NCI-H2081 (cell line): ENCODE measurements at places on chromosomes 1 and 21.

DNA sequence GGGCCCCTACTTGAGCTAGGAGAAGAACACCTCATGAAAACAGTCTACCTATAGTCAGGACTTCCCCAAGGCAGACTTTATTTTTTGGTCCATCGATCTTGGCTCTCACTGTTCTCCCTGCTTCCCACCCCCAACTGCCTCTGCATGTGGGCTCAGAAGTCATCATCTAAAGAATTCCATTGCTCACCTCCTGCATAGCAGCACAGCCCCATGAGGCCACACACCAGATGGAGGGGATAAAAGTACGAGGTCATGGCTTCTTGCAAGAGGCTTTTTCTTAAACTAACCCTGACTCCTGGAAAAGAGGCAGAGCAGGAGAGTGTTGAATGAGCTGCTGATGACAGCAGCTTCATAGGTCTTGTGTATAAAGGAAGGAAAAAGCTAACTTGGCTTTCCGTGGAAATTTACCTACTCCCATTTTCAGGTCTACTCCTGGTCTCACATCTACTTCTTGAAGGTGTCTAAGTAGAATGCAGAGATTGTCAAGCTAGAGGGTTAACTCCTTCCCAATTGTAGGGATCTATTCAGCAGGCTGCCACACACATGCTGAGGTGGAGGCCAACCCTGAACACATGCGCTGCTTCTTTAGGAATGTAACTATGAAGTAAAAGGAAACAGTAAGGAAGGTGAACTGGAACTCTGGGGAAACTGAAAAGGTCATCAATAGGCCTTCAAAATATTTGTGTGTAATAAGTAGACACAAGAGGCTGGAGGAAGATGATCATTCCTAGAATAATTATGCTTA is 18.7 kb downstream of the WNT2B start:
- no peak for DNase-seq

- DNase-seq, result peak; percentile 6
Measured at GRCh38 chr1:100866041-100866900, 28.4 kb downstream of the EXTL2 start.

DNA sequence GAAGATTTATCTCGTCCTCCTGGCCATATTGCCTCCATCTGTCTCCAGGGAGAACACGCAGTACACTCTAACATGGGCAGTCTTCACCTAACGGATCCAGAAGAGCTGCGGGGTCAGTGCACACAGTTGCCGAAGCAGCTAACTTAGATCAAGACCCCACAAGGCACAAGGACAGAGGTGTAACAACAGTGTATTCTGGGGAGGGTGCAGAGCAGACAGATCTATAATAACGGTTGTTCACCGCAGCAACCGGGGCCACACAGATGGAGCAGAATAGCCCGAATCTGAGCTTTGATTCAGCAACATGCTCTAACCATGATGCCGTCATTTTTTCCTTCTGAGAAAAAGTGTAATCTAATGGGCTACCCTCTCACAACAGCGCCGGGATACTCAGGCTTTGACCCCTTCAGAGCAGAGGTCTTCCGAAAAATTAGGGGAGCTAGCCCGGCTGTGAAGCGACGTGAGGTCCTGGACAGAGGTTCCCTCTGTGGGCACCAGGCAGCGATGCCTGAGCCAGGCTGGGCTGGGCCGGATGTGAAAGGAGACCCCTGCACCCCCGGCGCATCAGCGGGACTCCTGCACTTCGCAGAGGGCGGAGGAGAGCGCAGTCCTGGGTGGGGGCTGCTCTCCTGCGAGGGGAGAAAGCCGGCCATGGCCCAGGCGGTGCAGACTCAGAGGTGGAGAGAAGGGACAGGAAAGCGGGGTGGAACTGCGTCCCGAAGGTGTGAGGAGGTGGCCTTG is 57.5 kb downstream of the BCL9 start:
- DNase-seq, result no peak

DNA sequence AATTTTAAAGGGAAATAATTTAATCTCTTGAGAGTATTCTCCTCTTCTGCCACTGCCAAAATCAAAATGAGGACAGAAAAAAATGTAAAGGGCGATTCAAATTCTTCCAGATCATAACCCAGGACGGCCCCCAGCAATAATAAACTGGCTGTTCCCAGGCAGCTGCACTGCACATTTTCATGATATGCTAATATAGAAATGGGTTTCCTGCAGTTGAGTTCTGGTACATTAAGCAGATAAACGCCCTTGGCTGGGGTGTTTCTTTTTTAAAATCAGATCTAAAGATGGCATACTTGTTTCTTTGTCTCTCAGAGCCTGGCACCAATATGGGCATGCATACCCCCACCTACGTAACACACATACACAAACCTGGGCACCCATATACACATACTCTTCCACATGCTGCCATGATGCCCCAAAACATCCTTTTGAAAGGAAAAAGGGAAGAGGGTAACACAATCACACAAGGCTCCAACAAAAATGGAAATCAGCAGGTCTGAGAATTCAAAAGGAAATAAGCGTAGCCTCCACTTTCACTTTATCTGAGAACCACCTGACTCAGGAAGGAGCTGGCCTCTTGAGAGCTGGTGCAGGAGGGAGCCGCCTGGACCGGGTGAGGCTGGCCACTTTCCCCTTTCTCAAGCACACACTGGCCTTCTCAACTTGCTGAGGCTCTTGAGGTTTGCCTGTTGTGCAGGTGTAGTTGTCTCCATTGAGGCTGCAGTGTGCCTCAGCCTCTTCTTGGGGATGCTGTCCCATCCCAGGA is 653.4 kb downstream of the KIF26B start:
- DNase-seq, result no peak

DNA sequence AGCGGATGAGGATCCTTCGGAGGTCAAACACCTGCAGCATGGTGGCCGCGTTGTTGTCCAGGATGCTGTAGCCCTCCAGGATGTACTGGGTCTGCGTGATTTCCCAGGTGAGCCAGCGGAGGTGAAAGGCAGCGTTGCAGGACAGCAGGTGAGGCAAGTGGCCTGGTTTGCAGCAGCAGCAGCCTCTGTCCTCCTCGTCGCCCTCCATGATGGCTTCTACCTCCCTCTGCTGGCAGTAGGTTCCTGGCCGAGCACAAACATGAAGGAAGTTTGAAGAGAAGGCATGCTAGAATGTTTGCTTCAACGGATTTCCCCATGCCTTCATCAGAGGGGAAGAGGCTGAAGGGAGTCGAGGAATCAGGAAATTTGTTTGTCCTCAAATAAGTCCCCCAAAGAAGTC is 74.7 kb downstream of the NTPCR start:
- no peak for DNase-seq

- no peak for DNase-seq
Measured at GRCh38 chr1:70358921-70359564, 4.5 kb upstream of the ANKRD13C start.

DNA sequence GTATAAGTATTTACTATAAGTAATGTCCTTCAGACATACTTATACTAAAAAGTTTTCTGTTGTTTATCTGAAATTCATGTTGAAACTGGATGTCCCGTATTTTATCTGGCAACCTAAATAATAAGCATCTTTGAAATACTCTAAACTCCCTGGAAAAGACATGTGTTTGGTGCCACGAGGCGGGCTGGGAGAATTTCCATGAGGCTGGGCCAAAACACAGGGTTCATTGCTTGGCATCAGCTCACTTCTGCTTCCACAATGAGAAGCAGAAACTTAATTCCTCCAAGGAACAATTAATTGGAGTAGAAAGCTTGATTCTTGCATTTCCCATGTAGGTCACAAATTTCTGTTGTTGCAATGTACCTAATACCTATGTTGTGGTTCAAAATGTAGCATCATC is 110.2 kb downstream of the PSMG1 start:
- no peak for DNase-seq

GRCh38 chr1:206032380-206033140 is 8.9 kb upstream of the CTSE start:
- no peak for DNase-seq

GRCh38 chr1:22255341-22256212 is 112.7 kb upstream of the WNT4 start:
- no peak for DNase-seq

DNA sequence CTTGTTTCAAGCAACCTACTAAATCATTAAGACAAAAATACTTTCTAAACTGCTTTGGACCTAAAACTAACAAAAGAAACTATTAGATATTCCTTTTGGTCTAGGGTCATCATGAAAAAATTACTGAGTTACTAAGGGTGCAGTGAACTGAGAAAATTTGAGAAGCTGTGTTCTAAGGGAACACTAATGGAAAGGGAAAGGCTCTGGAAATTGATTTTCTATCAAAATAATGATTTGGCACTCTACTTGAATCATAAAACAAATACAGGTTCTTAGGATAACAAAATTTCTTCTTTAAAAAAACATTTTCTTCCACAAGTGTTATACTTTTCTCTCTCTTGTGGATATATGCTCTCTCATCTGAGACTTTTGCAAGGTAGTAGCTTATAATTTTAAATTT is 213.5 kb downstream of the DNAH14 start:
- no peak for DNase-seq

DNA sequence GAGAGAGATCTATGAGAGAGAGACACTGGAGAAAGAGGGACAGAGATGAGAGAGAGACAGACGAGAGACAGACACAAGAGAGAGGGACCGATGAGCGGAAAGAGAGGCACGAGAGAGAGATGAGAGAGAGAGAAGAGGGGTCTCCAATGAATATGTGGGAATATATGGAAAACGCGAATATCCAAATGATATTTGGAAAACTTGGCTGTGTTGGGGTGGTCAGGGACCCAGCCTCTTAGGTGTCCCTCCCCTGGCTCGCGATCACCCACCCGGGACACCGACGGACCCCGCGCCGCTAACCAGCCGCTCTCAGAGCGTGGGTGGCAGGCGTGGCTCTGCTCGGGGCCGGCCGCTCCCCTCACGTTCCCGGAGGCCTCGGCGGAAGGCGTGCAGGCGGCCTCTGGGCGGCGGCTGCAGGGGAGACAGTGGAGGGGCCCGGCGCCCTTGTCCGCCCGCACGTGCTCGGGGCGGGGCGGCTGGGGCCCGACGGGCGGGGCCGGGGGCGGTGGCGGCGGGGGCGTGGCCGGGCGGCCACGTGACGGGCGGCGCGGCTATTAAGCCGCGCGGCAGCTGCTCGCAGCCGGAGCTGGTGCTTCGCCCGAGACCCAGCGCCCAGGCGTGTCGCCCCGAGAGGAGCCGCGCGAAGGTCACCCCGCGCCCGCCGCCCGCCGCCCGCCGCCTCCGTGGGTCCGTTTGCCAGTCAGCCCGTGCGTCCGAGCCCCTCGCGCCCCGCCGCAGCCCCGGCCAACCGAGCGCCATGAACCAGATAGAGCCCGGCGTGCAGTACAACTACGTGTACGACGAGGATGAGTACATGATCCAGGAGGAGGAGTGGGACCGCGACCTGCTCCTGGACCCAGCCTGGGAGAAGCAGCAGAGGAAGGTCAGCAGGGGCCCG is at the start of gene ACTN2:
Gene ACTN2 (plus strand): TSS at position 583 of the 898 bp plus-strand sequence. CDS start 175 bp downstream, at position 758.
- DNase-seq, result peak; percentile 86

GRCh38 chr1:1470626-1471388 is 758 bp upstream of the ATAD3B start:
- no peak for DNase-seq

DNA sequence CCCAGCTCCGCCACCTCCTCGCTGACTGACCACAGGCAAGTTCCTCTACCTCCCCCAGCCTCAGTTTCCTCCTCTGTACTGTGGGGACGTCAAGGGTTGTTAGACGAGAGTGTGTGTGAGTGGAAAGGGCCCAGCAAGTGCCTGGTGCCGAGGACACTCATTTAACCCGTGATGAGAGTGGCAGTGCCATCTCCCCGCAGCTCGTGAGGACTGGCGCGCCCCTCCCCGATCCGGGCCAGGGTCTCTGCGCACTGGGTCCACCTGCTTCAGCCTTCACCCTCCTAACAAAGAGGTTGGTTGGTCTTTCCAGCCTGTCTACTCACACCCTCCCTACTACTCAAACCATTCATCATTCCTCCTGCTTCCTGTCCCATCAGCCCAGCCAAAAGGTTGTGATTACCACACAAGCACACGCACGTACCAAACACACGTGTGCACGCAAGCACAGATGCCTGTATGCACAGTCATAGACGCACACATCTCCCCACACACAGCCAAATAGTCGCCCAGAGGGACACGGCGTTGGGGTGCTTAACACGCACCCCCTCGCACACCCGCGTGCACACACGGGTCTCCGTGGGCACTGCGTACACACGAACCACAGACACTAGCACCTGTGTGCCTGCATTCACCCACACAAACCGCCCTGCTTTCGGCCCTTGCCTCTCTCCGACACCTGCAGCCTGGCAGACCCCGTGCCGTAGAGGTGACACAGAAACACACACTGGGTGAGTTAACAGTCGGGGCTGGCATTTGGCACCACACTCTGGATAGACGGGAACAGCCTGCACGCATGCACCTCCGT is 39.3 kb downstream of the TAS1R2 start:
- no peak for DNase-seq

DNA sequence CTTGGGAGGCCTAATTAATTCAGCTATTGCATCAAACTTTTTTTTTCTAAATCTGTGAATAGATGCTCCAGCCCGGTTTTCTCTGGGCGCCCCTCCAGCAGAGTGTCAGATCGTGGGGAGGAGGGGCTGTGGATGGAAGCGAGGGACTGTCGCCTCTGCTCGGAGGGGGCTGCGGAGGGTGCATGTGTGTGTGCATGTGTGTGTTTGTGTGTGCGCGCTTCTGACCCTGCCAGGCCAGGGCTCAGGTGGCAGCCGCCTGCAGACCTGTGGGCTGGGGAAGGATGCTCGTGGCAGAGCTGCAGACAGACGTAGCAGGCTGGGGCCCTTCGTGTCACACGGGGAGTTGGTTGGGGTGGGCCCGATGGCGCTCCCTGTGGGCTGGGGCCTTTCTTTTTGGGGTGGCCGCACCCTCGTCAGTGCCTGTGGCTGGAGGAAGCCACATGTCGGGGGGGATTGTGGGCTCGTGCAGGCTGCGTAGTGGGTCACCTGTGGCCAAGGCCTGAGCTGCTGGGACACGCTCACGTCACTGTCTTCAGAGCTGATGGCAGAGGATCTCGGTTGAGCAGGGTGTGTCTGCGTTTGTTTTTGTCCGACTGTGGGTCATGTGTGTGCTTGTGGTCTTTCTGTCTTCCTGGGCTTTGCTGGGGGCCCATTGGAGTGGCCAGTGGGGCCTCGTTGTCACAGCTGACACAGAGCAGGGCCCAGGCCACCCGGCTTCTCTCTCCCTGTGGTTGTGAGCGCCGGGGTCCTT is 2.8 kb downstream of the SKI start:
- DNase-seq, result no peak

DNA sequence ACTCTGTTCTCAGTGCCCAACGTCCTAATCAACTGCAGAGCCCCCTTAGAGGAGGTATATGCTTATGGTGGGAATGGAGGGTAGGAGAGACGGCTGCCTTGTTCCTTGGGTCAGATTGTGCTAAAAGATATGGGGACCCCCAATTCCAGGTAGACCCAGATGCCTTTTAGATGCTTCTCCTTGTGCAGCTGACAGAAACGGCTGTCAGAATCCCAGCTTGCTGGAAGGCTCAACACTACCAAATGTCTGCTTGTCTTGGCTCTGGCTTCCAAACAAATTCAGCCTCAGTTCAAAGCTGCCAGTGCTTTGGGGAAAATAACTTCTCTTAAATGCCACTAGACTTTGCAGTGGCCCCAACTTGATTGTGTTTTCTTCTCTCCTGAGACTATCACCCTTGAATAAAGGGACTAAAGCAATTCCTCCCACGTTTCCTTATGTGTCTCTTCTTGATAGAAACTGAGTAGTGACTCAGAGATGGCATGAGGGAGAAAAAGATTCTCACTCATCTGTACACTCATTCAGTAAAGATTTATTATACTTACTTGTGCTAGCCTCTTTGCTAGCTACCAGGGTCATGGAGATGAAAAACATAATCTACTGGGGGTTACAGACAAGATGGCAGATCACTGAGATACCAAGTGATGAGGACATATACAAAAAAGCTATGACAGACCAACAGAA is 3.4 kb upstream of the RNF19B start:
- no peak for DNase-seq
